Stimulated activated CD8-positive, alpha-beta memory T cell treated with anti-CD3 and anti-CD28 coated beads, Interleukin-4, amount 100 ng/mL, for 24 hours (primary cell): ENCODE measurements at places on chromosomes 1 and 21.

DNA sequence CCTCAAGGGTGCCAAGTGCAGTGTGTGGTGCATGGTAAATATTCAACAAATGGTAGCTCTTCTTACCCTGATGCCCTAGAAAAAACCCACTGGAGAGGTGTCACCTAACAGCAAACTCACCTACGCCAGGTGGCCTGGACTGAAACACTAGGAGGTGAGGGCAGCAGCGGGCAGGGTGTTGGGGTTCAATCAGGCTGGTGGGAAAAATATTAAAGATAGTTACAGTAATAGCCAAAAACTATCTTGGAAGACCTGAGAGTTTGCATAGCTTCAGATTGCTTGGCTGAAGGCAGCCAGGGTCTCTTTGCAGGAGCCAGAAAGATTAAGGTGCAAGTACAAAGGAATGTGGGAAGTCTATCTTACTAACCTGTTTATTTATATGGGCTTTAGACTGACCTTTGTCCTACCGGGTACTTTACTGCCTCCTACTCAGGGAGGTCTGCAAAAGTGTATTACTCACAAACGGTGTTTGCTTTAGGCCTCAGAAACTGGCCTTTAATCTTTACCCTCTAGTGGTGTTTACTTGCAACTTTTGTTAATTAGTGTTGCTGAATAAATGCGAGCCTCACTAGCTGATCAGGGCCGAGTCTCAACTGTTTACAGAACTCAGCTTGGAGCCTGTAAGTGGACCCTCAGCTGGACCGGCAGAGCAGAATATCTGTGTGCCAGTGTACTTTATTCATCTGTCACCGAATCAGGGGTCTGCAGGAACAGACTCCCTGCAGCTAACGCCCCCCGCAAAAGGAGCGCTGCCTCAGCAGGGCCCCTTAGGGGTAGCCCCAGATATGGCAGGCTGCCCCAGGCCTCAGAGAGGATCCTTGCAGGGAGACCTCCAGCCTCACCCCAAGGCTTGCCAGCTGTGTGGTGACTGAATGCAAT lies 63.9 kb downstream of the SYF2 start:
- DNase-seq = no peak

GRCh38 chr1:19635646-19636045 lies 8.5 kb upstream of the NBL1 start:
- DNase-seq = no peak

DNA sequence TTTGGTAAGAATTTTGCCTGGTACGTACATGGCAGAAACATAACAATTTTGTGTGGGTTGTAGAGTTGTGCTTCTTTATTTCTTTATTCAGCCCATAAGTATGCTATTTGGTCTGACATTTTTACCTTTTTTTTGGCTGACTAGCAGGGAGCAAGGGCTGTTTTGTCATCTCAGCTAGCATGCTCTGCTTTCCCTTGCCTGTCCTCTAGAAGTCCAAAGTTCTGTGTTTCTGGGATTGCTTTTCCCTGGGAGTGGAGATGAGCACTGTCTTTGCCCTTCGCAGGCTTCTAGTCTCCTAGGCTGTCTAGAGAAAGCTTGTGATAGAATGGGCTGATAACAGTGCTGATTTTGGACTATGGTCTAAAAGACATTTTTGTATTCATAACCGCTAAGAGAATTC lies 7.5 kb downstream of the UCK2 start:
- no peak for DNase-seq

DNA sequence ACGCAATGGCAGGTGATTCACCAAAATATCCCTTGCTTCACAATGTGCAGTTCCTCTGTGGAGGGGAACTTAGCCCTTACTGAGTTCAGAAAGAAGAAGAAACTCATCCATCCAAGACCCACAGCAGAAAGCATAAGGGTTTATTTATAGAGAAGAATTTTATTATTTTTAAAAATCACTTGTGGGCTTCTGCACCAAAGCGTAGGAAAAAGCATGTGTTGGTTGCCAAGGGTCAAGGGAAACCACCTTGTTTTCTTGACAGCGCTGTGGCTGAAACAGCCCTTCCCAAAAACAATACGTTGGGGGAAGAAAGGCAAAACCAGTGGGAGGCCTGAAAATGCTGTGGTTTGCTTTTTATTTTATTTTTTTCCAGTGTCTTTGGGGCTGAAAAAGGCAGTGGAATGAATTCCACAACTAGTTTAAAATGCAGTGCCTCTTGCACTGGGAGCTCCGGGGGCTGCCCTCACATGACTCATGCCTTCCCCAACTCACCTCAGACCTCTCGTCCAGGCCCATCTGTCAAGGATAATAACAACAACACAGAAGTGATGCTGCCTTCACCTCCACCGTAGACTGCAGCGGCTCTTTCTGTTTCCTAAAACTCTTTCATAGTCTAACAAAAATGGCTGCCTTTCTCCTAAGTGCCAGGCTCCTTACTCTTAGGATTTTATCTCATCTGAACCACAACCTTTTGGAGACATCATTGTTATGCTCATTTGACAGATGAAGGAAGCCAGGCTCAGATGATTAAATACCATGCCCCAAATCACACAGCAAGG lies 224.2 kb upstream of the JUN start:
- DNase-seq = peak; percentile 7

GRCh38 chr1:61442544-61442943 lies 282.4 kb downstream of the TM2D1 start:
- no peak for DNase-seq

- no peak for DNase-seq
Measured at GRCh38 chr1:227316456-227316855, 1.8 kb downstream of the CDC42BPA start.

GRCh38 chr21:42262831-42263231 lies 43.9 kb downstream of the ABCG1 start:
- DNase-seq = no peak

DNA sequence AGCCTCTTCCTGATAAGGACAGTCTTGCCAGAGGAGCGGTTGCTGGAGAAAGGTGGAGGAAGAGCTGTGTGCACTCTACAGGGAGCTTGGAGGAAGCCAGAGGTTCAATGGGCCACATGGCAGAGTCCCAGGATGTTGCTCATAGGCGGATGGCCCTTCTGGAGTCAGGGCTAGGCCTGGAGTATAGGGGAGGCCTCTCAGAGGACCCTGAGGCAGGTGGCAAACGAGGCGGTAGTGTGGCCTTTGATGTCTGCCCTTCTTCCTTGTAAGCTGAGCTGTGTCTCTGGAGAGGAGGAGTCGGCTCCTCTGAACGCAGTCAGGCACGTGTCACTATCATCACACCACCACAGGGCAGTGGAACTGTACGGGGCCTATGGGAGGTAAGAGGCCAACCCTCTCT lies 8.6 kb downstream of the PKP1 start:
- DNase-seq = no peak

- peak; percentile 9 for DNase-seq
Measured at GRCh38 chr1:95117207-95118066, at the start of gene TLCD4. Gene TLCD4, plus strand, starts transcription at chr1:95117355. Its CDS starts 26,547 bp downstream, at chr1:95143902.

DNA sequence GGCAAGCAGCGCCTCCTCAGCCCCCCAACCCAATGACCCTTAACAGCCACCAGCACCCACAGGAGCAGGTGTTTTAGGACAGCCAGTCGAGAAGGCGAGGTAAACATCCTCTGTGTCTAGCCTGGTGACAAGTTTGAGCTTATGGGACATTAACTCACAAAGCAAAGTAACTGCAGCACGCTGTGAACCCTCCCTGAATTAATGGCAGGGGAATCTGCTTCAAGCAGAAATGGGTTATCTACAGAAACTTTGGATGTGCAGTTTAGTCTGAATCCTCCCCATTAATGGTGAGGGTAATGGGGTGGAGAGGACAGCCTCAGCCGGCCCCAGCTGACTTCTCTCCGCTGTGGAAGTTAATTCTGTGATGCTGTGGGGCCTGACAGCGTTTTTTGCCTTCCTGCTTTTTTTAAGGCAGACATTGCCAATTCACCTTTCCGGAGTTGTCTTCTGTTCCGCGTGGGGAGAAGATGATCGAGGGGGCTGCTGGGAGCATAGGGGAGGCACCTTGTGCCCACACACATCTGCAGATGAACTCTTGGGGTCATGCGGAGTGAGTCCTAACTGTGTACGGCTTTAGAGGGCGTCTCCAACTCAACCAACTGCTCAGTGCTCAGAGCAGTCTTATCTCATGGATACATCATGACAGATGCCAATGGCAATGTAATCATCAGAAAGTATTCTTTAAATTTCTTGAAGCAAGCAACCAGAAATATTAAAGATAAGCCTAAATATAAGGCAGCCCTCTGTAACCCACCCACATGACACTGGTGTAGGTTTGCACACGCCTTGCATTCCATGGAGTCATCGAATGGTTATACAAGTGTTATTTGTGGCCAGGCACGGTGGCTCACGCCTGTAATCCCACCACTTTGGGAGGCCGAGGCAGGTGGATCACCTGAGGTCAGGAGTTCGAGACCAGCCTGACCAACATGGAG lies 41.0 kb downstream of the POFUT2 start:
- no peak for DNase-seq

GRCh38 chr1:82226186-82226505 lies 425.4 kb downstream of the ADGRL2 start:
- no peak for DNase-seq

DNA sequence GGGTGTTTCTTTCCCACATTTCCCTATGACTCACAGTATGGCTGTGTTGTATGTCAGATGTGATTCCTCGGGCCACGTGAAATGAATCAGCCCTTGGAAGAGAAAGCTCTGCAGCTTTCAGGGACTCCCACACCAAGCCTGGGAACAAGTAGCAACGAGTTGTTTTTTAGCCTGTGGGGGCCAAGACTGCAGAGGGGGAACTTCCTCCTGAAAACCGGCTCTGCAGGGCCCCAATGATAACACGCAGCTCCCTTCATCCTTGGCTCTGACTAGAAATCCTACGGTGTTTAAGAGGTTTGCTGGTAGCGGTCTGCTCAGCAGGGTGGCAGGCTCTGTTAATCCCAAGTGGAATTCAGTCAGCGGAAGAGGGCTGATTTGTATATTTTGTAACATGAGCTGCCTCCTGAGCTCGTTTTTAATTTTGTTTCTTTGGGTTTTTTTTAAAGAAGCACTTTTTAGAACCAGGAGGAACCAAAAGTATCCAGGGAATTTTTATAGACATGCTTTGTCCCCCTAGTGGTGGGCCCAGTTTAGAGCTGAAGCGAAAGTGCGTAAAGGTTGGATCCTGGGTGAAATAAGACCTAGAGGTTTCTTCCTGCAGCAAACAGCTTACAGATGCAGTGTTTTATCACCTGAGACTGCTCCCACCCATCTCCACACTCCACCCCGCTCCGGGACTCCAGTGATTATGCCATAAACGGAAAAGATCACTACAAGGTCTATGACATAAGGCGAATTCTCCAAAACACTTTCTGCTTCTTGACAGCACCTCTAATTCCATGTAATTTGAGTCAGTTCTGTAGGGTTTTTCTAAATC lies 48.8 kb downstream of the LAMC2 start:
- no peak for DNase-seq

GRCh38 chr1:11453742-11454491 lies 25.0 kb upstream of the DISP3 start:
- DNase-seq = no peak

DNA sequence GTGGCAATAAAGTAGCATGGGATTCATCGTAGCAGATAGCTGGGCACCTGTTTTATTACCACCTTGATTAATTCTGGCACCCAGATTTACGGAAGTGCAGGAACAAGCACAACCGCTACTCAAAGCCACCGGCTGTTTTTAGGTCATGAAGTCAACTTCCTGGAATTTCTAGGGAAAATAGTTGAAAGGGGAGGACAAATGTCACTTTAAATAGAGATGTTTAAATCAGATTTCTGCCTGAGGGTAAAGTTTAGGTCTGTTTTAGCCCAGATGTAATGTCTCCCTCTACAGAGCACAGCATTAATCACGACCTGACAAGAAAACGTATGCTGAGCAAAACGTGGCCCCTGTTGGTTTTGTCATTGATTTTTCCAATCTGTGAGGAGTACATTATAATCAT lies 8.0 kb downstream of the ADGRL2 start:
- DNase-seq = no peak

DNA sequence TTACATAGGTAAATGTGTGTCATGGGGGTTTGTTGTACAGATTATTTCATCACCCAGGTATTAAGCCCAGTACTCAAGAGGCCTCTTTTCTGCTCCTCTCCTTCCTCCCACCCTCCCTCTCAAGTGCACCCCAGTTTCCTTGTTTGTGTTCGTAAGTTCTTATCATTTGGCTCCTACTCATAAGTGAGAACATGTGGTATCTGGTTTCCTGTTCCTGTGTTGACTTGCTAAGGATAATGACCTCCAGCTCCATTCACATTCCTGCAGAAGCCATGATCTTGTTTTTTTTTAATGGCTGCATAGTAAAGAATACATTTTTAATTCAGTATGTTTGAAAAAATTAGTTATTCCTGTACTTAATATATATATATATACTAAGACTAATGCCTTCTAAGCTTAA lies 107.7 kb downstream of the CLDN17 start:
- DNase-seq = no peak

DNA sequence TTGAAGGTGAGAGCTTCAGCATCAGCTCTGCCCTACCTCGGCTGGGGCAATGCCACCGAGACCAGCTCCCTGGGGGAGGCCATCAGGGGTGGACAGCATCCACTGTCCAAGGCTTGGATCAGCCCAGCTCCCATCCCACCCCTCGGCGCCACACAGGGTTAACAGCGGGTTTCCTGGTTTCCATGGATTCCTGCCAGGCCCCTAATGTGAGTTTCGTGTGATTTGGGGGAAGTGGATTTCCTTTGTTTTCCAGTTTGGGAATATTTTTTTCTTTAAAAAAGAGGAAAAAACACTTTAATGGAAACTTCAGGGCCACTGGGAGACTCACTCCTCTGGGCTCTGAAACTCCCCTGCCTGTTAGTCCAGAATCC lies 34.3 kb downstream of the CASZ1 start:
- no peak for DNase-seq

DNA sequence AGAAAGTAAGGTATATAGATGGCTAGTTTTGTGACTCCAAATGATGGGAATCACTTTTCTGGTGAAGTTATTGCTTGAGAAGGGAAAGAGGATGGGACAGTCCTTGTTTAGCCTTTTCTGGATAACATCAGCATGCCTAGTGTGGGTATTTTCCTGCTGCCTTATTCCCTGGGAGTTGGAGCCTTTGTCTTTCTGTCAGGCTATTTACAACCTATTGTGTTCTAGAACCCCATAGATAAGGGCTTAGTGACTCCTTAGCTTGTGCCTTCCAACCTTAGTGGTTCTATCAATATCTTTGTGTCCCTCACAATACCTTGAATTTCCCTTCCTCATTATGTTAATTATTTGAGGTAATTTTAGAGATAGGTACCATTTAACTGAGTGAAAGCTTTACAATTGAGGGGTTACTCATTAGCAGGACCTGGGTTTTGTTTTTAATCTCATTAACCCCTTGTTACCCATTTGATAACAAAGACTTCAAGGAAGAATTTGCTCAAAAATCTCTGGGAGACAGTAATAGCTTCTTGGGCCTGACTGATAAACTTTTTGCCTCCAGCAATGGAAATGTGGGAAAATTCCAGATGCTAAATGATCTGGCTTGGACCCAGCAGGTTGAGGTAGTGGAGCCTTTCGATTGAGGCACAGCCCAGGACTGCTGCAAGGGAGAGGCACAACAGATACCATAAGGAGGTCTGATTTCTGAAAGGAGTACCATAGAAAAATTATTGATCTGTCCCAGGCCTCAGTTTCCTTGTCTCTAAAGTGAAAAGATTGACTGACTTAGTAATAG lies 49.0 kb downstream of the CACHD1 start:
- DNase-seq = no peak

- no peak for DNase-seq
Measured at GRCh38 chr1:17307946-17308345, at the start of gene PADI4. Gene PADI4, plus strand, starts transcription at chr1:17308197. Its CDS starts 26 bp downstream, at chr1:17308223.

- no peak for DNase-seq
Measured at GRCh38 chr21:46145840-46146691, 9.3 kb downstream of the FTCD start.

GRCh38 chr1:67601955-67602354 lies 83.0 kb upstream of the GADD45A start:
- DNase-seq = no peak
